Fibroblast of skin of left biceps (primary cell): ENCODE measurements at places on chromosomes 16 and 17.

DNA sequence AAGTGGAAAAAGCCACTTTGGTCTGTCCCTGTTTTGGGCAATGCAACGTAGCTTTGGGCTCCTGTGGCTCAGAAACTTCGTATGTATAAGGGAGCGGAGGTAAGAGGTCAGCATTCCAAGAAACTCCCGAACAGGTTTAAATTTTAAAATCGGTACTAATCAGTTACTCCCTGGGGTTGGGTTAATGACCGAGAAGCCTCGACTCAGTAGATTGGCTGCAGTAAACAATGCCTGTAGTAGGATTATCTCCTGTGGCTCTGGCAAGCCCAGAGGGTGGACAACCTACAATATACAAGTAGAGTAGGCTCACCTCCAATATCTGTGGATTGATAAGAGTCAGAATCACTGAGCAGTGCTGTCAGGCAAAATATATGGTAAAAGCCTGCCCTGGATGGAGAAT lies 1.6 kb upstream of the GNA13 start:
- DNase-seq: no peak

DNA sequence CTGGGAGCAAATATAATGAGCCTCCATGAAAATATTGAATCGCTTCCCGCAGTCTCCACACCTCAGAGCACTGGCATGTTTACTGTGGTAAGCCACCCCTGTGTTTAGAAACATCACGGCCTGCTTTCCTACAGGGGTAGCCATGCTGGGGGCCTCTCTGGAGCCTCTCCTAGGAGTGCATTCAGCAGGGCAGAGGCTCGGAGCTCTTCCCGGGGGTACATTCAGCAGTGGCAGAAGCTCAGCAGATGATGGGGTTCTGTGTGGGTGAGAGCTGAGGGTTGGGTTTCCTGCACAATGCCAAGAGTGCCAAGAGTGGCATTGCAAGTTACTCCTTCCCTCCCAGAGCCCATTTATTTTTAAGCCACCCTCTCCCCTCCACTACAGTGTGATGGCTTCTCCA lies 386.6 kb downstream of the SEC14L1 start:
- DNase-seq: no peak

GRCh38 chr16:17470908-17471718 lies at the start of gene XYLT1:
XYLT1 (minus strand) TSS chr16:17470960; CDS start chr16:17470796, 164 bp downstream.
- DNase-seq: peak; percentile 80

GRCh38 chr17:79806863-79807720 lies 10.2 kb upstream of the CBX8 start:
- DNase-seq: no peak

DNA sequence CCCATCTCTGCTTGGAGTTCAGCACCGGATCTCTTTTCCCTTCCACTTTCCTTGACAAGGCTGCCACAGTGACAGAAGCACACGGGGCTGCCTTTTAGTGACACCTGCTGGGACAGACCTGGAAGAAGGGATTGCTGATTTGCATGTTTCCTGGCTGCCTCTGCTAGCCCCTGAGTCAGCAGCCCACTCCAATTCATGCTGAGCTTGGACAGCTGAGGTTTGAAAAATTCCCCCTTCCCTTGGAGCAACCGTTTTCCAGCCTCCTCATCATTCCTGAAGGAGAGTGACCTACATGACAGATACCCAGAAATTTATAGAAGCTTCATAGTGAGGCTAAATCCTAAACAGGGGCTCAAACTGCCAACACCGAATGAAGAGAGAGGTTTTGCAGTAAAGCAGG lies 18.8 kb upstream of the RBL2 start:
- DNase-seq: no peak

DNA sequence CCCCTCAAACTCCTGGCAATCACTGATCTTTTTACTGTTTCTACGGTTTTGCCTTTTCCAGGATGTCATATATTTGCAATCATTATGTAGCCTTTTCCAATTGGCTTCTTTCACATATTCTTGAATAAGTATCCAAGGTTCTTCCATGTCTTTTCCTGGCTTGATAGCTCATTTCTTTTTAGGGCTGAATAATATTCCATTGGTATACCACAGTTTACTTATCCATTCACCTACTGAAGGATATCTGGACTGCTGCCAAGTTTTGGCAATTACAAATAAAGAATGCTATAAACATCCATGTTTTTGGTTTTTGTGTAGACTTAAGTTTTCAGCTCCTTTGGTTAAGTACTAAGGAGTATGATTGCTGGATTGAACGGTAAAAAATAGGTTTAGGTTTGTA lies 16.0 kb downstream of the GPATCH8 start:
- no peak for DNase-seq

- DNase-seq: no peak
Observed at GRCh38 chr17:71881041-71881440, 239.8 kb upstream of the SOX9 start.

DNA sequence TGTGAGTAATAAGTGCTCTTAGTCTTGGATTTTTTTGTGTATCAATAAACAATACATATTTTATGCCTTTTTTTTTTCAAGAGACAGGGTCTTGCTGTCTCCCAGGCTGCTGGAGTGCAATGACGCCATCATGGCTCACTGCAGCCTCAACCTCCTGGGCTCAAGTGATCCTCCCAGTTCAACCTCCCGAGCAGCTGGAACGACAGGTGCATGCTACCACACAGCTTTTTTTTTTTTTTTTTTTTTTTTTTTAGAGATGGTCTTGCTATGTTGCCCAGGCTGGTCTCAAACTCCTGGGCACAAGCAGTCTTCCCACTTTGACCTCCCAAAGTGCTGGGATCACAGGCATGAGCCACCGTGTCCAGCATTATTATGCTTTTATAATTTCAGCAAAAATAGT lies 13.0 kb downstream of the ACSF2 start:
- DNase-seq: no peak

- DNase-seq: no peak
Observed at GRCh38 chr17:77848257-77848656, 110.2 kb upstream of the TNRC6C start.

DNA sequence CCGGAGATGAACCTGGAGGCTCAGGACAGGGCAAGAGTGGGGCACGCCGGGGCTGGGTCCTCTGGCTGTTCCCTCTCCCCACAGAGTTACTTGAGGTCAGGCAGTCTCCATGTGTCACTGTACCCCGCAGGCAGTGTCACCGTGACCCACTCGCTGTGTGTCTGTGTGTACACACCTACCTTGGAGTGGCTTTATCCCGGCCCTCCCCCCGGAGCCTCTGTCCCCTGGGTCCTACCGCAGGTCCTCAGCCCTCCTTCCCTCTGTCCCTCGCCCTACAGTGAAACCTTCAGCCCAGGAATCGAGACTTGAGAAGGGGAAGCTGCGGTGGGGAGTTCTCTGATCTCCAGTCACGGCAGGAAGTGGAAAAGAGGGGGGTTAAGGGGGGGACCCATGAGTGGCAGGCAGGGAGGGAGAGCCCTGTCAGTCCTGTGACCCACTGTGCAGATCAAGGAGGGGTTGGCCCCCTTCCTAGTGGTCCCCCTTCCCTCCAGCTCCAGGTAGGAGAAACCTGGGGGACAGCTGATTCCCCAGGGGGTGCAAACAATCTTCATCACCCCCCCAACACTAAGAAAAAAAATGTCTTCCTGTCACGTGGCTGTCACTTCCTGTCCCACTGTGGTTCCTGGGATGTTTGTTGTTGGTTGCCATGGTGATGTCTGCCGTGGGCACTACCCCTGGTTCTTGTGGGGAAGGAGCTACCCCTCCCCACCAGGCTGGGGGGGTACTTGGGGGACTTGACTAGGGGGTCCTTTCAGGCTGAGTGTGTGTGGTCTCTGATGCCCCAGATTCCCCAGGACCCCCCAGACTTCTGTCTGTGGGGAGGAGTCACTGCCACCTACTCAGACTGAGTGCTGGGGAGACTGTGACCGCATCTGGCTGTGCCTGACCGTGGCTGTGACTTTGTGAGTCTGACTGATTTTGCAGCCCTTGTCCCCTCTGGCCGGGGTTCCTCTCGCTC lies 13.7 kb downstream of the RARA start:
- DNase-seq: no peak

DNA sequence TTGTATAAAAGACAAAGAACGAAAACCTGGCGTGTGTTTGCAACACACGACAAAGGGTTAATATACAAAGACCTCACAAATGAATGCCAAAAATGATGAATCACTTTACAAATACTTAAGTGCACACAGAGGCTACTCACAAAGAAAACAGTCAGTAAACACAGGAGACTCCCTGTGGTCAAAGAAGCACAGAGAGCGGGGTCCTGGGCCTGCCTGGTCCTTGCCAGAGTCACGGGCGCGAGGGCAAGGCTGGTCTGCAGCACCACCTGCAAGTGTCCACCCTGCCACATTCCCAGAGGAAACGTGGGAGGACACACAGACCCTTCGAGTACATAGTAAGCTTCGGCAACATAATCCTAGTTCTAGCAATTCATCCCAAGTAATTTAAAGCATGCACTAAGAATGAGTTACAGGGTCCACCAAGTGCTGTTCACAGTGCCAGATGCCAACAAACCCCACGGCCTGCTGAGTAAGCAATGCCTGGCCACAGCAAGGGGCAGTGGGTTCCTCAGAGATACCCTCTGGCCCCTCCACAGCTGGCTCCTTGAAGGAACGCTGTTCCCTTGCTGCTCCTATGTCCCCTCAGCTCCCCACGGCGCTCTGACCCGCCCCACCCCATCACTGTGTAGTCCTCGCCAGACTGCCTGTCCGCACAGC lies 24.6 kb upstream of the FAAP100 start:
- DNase-seq: no peak

GRCh38 chr17:79842656-79843473 lies 3.6 kb upstream of the CBX4 start:
- DNase-seq: no peak

- DNase-seq: no peak
Observed at GRCh38 chr16:12572316-12572985, 231.2 kb downstream of the CPPED1 start.
